Cardiac muscle cell (in vitro differentiated cells and primary cell): ENCODE measurements at places on chromosomes 6 and 20. TPM values are rescaled to one million over a fixed set of nuclear protein-coding genes. Genes with fewer than 3 reads are reported as not detected.

DNA sequence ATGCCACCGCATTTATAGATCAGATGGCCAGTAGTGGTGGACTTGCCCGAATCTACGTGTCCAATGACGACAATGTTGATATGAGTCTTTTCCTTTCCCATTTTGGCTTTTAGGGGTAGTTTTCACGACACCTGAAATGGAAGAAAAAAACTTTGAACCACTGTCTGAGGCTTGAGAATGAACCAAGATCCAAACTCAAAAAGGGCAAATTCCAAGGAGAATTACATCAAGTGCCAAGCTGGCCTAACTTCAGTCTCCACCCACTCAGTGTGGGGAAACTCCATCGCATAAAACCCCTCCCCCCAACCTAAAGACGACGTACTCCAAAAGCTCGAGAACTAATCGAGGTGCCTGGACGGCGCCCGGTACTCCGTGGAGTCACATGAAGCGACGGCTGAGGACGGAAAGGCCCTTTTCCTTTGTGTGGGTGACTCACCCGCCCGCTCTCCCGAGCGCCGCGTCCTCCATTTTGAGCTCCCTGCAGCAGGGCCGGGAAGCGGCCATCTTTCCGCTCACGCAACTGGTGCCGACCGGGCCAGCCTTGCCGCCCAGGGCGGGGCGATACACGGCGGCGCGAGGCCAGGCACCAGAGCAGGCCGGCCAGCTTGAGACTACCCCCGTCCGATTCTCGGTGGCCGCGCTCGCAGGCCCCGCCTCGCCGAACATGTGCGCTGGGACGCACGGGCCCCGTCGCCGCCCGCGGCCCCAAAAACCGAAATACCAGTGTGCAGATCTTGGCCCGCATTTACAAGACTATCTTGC lies 725 bp downstream of the EEF1A1 start:
- H3K4me3 ChIP-seq, result peak overlapping the region; percentile 61
- H3K4me1 ChIP-seq, result peaks cover 19% of the 10 kb centered on the region
- DNase-seq, result peak; percentile 82
- peak overlapping the region; percentile 96 for H3K27ac ChIP-seq

- H3K27me3 ChIP-seq, result peaks cover 45% of the 10 kb centered on the region
- no peaks in the 10 kb centered on the region for H3K4me1 ChIP-seq
- no peak overlapping the region for H3K4me3 ChIP-seq
- DNase-seq, result no peak
Observed at GRCh38 chr6:137510923-137511322, 16.7 kb upstream of the OLIG3 start.

DNA sequence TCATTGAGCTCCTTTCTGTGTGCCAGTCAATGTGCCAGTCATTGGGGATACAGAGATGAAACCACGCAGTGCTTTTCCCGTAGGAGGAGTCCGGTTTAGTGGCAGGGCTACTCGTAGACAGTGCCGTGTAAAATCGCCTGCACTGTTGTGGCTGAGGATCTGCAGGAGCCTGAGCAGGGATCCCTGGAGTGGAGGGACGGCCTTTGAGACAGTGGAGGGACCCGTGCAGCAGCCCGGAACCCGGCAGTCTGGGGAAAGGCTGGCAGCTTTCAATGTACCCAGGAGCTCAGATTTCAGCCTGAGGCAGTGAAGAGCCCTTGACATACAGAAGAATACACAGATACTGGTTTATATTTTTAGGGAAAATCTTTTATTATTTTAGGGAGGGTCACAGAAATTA lies 203.3 kb downstream of the ARID1B start:
- peaks cover 5% of the 10 kb centered on the region for H3K4me1 ChIP-seq
- DNase-seq, result peak; percentile 56
- H3K27me3 ChIP-seq, result no peaks in the 10 kb centered on the region
- peak overlapping the region; percentile 12 for H3K27ac ChIP-seq

DNA sequence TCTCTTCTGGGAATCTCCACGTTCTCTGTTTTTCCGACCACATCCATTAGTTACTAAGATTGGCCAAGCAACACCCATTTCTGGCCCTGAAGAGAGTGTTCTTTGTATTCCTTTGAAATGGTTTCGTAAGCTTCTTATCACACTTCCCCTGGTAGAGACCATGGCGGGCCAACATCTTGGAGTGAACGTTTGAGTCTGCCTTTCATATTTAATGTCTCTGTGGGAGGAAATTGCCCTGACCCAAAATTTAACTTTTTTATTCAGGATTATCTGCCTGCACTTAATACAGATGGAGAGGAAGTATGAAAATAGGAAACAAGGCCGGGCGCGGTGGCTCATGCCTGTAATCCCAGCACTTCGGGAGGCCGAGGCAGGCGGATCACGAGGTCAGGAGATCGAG lies 177.0 kb upstream of the SNX9 start:
- no peak overlapping the region for H3K27ac ChIP-seq
- H3K36me3 ChIP-seq, result no peaks in the 10 kb centered on the region
- DNase-seq, result no peak
- no peak overlapping the region for H3K4me3 ChIP-seq

DNA sequence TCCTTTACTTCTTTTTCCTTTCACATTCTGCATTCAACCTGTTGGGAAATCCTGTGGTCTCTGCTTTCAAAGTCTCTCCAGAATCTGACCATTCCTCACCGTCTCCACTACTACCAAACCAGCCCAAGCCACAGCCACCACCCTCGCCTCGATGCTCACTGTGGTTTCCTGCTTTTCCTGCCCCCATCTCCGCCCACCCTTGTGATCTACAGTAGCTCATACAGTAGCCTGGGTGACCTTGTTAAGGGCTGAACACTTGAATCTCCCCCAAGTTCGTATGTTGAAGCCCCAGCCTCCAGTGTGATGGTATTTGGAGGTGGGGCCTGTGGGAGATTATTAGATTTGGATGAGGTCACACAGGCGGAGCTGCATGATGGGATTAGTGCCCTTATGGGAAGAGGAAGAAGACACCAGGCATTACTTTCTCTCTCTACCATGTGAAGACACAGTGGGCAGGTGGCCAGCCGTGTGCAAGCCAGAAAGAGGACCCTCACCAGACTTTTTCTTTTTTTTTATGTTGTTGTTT lies 189.0 kb upstream of the UST start:
- H3K27me3 ChIP-seq, result no peaks in the 10 kb centered on the region
- no peaks in the 10 kb centered on the region for H3K4me1 ChIP-seq
- DNase-seq, result no peak
- no peak overlapping the region for H3K4me3 ChIP-seq

GRCh38 chr20:44707018-44707579 lies 8.1 kb upstream of the CCN5 start:
- no peak overlapping the region for H3K27ac ChIP-seq
- H3K36me3 ChIP-seq, result no peaks in the 10 kb centered on the region
- H3K4me3 ChIP-seq, result no peak overlapping the region
- DNase-seq, result no peak

Gene EGFL8
- 10.2 and 18.7 TPM in 2 replicates for total RNA-seq

Gene RBM24
- 194 and 316 TPM in 2 replicates for total RNA-seq

Gene RBPJL
- not detected in 2 replicates for total RNA-seq
